ENCODE measurements at places on chromosomes 7 and 10.
A peak's percentile ranks its signal among the peaks of the same experiment; 100 is the strongest.

GRCh38 chr10:555682-556350 is 133.7 kb downstream of the DIP2C start:
- no peak for DNase-seq

DNA sequence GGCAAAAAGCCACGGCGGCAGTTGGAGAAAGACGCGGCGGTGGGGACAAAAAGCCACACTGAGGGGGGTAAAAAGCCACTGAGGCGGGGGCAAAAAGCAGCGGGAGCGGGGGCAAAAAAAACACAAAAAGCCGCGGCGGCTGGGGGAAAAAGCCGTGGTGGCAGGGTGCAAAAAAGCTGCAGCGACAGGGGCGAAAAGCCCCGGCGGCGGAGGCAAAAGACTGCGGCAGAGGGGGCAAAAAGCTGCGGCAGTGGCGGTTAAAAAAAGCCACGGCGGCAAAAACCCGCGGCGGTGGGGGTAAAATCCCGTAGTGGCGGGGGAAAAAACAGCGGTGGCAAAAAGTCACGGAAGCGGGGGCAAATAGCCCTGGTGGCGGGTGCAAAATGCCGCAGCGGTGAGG is 527.3 kb downstream of the ZNF33B start:
- no peak for DNase-seq

- no peak for DNase-seq
Measured at GRCh38 chr7:33692956-33693355, 212.4 kb upstream of the BMPER start.

DNA sequence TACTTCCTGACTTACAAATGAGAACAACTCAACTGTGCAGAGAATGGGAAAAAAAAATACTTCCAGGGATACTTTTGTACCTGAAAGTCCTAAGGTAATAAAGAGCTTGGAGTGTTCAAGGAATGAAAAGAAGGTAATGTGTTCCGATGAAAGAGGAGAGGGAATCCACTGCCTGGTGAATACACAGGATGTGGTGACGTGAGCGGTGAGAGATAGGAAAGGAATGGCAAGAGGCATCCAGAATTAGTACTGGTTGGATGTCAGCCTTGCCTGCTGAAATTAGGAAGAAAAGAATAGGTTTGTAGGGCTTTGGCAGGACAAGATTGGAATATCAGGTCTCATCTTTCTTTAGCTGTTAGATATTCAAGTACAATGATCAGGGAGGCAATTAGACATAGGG is 347.7 kb downstream of the POM121L12 start:
- no peak for DNase-seq

GRCh38 chr10:49360271-49361177 is 35.4 kb downstream of the DRGX start:
- DNase-seq = peak; percentile 44

GRCh38 chr10:78199005-78199725 is 165.5 kb downstream of the RPS24 start:
- DNase-seq = no peak

- no peak for DNase-seq
Measured at GRCh38 chr7:43693687-43694398, 35.5 kb downstream of the COA1 start.

DNA sequence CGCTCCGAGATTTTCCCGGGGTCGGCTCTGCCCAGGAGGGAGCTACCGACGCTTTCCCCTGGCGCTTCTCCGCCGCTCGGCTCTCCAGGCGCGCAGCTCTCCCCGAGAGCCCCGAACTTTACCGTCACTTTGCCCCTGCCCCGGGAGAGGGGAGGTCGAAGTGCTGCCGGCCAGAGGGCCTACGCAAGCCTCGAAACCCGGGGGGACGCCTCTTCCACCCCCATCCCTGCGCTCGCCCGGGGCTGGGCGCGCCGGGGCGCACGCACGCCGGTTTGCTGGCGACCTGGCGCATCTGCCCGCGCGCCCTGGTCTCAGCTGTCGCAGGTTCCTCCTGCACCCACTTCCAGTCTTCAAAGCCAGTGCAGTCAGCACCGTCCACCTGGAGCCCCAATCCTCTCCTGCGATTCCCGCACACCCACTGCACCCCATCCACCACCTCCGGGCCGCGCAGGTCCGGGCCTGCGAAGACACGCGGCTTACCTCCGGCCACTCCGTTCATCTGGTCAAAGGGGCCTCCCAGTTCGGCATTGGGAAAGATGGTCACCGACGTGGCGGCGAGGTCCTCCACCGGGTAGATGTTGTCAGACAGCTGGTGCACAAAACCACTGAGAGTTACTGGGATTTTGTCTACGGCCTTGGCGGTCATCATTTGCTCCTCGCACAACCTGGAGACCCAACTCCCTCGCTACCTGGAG is 638 bp downstream of the EGR2 start:
- DNase-seq = peak; percentile 52

GRCh38 chr7:88761779-88762178 is 2.3 kb downstream of the ZNF804B start:
- DNase-seq = no peak

GRCh38 chr10:43389867-43390266 is 18.4 kb downstream of the FXYD4 start:
- no peak for DNase-seq

DNA sequence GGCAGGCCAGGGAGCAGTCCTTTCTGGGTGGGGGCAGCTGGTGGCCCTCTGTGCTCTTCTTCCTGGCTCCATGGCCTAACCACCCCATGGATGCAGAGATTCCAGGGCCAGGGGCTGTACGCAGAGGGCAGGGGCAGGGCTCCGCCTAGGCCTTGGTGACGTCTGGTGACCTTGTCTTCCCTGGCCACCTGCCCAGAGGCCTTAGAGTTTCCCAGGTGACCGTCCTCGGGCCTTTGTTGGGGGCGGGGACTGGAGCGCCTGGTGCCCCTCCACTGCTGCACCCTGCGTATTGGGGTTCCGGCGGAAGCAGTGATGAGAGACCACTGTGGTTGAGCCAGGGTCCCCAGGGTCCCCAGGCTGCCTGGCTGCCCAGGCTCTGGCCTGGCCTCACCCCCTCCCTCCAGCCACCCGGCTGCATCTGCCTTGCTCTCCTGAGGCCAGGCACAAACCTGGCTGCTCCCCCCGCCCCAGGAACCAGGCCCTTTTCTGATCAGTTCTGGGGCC is 10.3 kb downstream of the PWWP2B start:
- no peak for DNase-seq

DNA sequence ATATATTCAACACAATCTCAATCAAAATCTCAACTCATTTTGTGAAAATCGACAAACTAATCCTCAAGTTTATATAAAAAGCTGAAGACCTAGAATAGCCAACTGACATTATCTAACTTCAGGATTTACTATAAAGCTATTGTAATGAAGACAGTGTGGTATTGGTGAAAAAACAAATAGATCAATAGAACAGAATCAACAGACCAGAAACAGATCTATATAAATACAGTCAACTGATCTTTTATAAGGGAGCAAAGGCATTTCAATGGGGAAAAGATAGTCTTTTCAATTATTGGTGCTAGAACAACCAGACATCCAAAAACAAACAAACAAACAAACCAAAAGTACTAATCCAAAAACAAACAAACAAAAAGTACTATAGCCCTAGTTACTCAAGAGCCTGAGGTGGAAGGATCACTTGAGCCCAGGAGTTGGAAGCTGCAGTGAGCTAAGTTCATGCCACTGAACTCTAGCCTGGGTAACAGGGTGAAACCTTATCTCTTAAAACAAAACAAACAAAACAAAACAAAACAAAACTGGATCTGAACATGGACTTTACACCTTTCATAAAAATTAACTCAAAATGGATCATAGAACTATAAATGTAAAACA is 26.6 kb upstream of the AKR1D1 start:
- DNase-seq = no peak

GRCh38 chr7:18788026-18788425 is 292.5 kb downstream of the HDAC9 start:
- no peak for DNase-seq
